Activated CD4-positive, alpha-beta T cell treated with anti-CD3 and anti-CD28 coated beads, Interleukin-2, amount 50 U/mL, for 48 hours (primary cell): ENCODE measurements at places on chromosomes 12 and 14.

- no peak for DNase-seq
Measured at GRCh38 chr12:128507470-128507869, 240.5 kb downstream of the TMEM132C start.

- no peak for DNase-seq
Measured at GRCh38 chr14:75220156-75220555, 43.7 kb upstream of the TMED10 start.

- no peak for DNase-seq
Measured at GRCh38 chr14:70744641-70745040, 64.7 kb downstream of the MAP3K9 start.

DNA sequence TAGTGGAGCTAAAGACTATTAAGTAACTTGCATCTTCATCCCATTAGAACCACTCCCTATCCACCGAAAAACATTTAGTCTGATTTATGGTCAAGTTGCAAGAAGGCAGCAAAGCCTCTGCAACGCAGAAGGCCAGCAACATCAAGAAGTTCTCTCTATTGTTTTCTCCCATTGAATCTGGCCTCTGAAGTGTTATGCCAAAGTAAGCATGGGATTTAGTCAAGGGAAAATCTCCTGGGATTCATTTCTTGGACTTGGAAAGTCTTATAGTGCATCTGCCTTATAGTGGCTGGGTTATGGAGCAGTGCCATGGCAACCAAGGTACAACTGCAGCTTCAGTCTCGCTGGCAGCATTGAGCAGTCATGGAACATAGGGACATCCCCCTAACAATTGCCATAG lies 87.7 kb upstream of the KRR1 start:
- DNase-seq: no peak

DNA sequence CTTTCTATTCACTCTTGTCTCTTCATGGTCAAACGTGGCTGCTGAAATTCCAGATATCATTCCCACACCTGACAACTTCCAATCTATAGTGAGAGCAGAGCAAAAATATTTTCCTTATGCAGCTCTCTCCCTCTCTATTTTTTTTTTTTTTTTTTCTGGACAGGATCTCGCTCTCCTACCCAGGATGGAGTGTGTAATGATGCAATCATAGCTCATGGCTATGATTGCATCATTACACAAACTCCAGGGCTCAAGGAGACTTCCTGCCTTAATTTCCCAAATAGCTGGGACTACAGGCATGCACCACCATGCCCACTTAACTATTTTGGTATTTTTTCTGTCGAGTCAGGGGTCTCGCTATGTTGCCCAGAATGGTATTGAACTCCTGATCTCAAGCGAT lies 1398.9 kb downstream of the AACS start:
- no peak for DNase-seq

DNA sequence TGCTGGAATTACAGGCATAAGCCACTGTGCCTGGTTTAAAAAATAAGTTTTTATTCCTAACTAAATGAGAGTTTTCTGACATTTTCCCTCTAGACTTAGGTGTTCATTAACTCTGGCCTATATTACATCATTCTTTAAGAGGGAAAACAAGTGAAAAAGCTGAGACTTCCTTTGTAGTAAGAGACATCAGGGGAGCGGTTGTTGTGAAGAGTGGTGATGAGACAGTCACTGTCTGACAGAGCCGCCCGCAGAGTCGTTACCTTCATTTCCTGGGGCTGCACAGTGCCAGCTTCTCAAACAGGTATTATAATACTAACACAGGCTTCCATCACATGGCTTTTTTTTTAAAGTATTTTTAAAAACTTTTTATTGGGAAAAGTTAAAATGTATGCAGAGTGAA lies 19.7 kb upstream of the TDRD9 start:
- DNase-seq: no peak

DNA sequence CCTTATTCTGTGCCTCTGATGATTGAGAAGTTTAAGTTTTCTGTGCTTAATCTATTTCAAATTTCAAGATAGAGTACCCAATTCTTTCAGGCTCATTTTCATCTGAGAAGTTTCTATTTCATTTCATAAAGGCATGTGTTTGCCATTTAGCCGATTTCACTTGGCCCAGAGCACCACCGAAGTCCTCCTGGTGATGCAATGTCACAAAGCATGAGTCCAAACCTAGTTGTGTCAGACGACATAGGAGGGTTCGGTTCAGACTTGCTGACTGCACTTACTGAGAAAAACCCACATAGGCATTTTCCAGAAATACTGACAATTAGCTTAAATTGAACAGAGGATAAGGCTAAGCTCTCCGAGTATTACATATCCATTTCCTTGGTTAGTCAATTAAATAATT lies 152.4 kb upstream of the FAR2 start:
- DNase-seq: no peak

DNA sequence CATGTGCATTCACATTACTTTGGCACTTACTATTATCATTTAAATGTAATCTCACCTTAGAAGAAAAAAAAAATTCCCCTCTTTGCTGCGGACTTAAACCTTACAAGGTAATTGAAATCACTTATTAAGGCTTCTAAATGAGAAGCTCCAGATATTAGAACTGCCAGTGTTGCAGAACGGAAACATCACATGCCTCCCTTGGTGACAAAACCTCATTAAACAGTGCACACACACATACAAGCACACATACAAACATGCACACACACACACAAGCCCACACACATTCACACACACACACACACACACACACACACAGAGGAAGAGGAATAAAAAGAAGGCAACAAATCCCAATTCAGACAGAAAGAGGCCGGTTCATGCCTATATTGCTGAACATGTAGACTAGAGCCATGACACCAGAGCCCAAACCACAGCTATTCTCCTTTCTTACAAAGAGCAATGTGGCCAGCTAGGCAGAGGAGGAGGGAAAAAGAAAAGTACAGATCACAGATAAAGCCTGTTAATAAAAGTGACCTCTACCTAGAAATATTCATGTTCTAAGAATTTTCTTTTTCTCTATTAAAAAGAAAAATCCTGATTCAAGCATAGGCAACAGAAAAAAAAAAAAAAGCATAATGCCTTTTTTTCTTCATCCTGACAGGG lies 405.2 kb upstream of the FLRT2 start:
- no peak for DNase-seq

DNA sequence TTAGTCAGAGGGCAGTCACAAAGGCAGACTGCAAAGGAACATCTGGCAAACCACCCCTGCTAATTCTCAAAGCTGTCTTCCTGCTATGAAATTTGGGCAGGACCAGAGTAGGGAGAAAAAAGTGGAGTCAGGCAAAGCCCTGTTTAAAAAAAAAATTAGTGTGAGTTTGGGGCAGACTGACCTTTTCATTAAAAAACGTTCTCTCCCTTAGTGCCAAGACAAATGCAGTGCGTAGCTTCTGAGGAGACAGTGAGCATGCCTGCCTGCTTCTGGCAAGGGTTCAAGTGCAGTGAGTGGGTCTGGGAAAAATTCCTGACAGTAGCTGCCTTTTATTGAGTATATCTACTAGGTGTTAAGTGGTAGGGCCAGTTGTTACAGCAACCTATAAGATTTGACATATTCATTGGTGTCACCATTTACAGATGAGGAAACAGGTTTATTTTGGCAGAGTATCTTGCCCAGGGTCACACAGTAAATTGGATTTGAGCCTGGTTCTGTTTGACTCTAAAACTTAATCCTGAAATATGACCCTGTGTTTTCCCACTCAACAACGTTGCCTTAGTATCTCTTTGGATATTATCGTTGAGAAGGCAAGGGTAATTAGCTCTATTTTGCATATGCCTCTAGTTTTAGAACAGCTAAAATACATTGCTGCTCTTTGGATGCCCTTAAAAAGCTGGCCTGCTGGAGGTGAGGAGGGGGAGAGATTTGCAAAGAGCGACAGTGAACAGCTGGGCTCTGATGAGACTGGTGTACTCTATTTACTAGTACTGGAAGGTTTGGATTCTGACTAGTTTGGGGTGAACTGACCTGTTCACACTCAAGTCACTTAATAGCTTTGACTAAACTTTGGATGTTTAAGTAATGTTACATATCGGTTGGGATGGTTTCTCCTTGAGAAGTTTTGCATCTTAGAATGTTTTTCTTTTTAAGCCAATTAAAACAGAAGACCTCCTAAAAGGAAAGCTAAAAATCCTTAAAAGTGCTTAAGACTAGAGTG lies 72.8 kb downstream of the PAPOLA start:
- no peak for DNase-seq

DNA sequence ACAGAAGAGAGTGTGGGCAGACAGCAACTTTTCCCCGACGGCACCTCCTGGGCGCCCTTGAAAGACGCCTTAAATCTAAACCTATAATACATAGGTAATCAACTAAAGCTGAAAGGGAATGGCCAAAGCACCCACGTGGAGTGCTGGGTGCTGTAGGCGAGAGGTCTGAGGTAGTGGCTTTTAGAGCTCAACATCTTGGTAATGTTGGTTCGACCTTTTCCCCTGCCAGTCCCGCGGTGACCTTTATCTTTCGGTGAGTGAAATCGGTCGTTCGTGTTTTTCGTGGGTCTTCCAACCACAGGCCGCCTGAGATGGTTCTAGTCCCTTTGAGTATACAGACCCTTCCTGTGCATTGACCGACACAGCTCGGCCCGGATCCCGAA lies 9.1 kb downstream of the OR6S1 start:
- DNase-seq: peak; percentile 41

DNA sequence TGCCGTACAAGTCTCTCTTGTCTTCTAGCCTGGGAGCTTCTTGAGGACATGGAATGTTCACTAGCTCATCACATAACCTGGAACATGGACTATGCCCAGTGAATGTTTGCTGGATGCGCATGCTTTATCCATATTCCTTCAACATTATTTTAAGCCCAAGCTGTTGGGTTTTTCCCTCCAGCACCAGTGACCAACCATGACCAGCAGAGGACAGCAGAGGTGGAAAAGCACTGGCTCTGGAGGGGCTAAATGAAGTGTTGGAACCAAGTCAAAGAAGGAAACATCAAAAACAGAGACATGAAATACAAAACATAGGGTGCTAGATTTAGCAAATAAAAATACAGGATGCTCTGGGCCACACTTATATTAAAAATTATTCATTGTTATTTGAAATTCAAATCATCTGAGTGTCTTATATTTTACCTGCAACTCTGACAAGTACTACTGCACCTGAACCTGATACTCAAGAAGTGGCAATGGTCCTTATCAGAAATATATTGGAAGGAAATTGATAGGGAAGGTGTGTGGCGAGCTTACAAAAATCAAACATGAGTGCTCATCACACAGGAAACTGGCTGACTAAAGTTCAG lies 23.1 kb upstream of the HELB start:
- DNase-seq: peak; percentile 41

DNA sequence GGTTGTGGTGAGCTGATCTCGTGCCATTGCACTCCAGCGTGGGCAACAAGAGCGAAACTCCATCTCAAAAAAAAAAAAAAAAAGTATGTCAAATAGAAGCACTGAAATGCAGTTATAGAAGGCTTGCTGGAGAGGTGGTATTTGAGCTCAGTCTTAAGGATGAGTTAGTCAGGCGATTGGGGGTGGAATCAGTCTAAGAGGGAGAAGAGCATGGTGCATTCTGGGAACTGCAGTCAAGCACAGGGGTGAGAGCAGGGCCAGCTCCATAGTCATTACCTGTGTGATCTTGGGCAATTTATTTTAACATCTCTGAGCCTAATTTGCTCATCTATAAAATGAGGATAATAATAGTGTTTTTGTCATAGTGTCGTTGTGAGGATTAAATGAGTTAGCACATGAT lies 5.9 kb upstream of the GNB3 start:
- DNase-seq: no peak
